ENCODE measurements at places on chromosomes 4 and X.

GRCh38 chr4:21467551-21467950 lies 481.0 kb downstream of the KCNIP4 start:
- H3K4me1 ChIP-seq, result peaks cover 6% of the 10 kb centered on the region
- H3K27me3 ChIP-seq, result no peaks in the 10 kb centered on the region
- DNase-seq, result no peak
- H3K36me3 ChIP-seq, result no peaks in the 10 kb centered on the region
- no peak overlapping the region for H3K27ac ChIP-seq
- H3K4me3 ChIP-seq, result no peak overlapping the region

- H3K36me3 ChIP-seq, result no peaks in the 10 kb centered on the region
- peaks cover 2% of the 10 kb centered on the region for H3K4me1 ChIP-seq
- H3K4me3 ChIP-seq, result no peak overlapping the region
- H3K27me3 ChIP-seq, result no peaks in the 10 kb centered on the region
- no peak overlapping the region for H3K27ac ChIP-seq
Observed at GRCh38 chr4:88531549-88531948, 8.0 kb upstream of the PYURF start.

GRCh38 chr4:123234955-123235354 lies 161.6 kb upstream of the SPRY1 start:
- no peaks in the 10 kb centered on the region for H3K4me1 ChIP-seq
- H3K4me3 ChIP-seq, result no peak overlapping the region
- H3K36me3 ChIP-seq, result no peaks in the 10 kb centered on the region
- no peaks in the 10 kb centered on the region for H3K27me3 ChIP-seq

DNA sequence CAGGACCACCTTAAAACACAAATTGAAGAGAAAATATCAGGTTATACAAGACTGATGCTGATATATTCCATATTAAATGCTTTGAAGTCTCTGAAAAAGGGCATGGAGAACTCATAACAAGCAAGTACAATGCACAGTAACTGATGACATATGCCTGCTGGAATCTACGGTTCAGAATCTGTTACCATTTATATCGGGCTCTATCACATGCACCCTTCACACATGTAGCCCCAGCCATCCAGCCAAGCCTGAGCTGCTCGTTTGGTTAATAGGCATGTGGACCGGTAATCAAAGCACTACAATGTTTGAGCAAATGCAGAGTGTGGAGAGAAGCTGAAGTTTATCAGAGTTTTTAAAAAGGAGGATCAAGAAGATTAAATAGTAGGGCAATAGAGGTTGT lies 11.8 kb downstream of the COMMD8 start:
- no peaks in the 10 kb centered on the region for H3K36me3 ChIP-seq
- no peaks in the 10 kb centered on the region for H3K4me1 ChIP-seq
- H3K27me3 ChIP-seq, result no peaks in the 10 kb centered on the region
- DNase-seq, result no peak

DNA sequence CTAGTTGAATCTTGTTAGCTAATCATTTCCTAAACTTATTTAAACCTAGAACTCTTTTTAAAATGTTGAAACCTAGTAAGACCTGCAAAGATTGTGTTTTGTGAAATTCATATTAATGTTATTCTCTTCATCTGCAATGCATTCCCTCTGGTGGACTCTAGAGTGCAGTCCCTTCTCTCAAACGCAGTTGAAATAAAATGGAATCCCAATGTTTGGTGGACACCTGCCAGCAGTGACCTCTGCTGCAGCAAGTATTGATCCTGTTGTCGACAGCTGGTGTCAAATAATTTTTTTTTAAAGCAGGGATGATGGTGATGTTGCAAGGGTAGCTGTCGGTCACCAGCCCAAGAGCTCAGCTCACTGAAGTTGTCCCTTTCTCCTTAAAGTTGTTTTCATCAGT lies 492.0 kb downstream of the ZIC3 start:
- DNase-seq, result no peak
- no peaks in the 10 kb centered on the region for H3K36me3 ChIP-seq
- H3K27me3 ChIP-seq, result no peaks in the 10 kb centered on the region
- no peaks in the 10 kb centered on the region for H3K4me1 ChIP-seq
- no peak overlapping the region for H3K4me3 ChIP-seq
- no peak overlapping the region for H3K27ac ChIP-seq

GRCh38 chr4:187118602-187119120 lies 395.0 kb upstream of the FAT1 start:
- H3K4me3 ChIP-seq, result no peak overlapping the region
- no peak overlapping the region for H3K27ac ChIP-seq
- no peak for DNase-seq

Data from vagina (tissue), 2 donors.